Non-pigmented ciliary epithelial cell (primary cell): ENCODE measurements at places on chromosomes 4 and X.

DNA sequence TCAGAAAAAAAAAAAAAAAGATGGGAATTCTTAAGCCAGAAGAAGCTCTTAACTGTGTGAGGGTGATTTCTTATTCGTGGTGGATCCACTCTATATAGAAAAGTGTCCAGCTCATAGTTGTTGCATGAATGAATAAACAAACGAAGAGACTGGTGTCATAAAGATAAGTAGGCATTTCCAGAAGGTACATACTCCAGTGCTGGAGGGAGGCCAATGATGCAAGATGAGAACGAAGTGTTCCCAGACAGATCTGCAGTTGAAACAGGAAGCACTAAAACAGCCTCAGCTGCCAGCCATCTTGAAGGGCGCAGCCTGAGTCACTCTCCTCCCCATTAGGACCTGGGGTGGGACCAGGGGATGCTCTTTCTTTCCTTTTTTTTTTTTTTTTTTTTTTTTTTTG lies 47.4 kb upstream of the HOPX start:
- peak; percentile 84 for DNase-seq

GRCh38 chrX:30039768-30040167 lies 175.6 kb upstream of the MAGEB2 start:
- no peak for DNase-seq

DNA sequence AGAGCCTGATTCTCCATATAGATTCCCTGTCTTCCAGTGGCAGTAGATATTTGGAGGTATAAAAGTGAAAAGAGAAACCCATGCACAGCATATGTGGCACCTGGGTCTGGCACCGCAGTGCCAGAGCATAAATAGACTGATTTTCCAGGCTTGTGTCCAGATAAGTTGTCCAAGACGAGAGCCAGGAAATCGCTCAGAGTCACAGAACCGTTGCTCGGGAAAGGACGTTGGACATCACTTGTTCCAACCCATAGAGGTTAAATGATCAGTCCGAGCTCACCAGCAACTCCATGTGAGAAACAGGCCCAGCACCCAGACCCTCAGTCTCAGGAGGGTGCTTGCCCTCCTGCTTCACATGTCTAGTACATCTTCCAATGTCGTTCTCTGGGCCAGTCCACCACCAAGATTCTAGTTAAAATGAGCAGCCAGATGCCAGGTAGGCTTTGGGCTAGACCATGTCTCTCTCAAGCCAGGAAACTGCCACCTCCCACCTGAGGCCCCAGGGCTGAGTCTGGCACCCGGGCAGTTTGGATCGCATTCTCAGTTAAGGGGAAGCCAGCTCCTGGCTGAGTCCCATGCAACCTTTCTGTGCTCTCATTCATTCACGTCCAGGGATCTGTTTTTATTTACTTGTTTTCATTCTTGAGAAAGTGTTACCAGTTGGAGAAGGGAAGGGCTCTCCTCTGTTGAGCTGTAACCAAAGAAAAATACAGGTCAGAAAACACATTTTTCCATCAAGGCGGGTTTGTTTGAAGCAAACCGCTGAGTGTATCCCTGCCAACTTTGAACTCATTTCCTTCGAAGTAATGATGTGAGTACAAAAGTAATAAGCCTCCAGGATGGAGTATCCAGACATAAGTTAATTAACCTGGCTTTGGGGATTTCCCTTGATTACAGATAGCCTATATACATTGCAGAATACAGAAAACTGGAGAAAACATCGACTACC lies 91.7 kb downstream of the PHOX2B start:
- no peak for DNase-seq

DNA sequence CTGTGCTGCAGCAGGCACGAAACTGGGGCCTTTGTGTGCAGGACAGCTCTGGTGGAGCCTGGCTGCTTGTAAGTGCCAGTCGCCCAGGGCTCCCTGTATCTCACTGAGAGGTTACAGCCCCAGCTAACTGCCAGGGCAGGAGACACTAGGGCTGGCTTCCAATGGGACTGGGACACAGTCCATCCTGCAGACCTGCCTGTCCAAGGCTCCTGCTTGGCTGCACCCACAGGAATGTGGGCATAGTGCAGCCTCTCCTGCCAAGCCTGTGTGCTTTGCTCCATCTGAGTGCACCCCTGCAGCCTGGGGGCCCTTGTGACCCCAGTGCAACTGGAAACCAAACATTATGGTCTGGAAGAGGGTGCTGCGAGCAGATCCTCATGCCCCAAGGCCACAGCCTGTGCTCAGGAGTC lies 144.0 kb downstream of the ADAM29 start:
- DNase-seq: no peak

- no peak for DNase-seq
These were observed 3.0 kb upstream of the HGFAC start for GRCh38 chr4:3438847-3439180.

DNA sequence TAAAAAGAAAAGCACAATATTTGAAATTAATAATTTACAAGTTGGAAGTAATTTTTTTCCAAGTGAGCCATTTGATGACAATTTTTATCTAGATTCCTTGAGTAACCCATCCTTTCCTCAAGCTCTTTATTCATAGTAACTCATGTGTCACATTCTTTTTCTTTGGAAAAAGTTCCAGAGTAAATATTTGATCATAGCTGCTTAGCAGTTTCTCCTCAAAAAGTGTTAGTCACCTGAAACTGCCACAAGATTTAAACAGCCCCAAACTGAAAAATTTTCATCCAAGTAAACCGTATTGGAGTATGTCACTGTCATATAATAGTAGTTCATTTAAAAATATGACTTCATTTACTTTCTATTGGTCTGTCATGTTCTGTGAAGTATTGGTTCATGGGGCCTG lies 94.6 kb upstream of the CASK start:
- DNase-seq: no peak

DNA sequence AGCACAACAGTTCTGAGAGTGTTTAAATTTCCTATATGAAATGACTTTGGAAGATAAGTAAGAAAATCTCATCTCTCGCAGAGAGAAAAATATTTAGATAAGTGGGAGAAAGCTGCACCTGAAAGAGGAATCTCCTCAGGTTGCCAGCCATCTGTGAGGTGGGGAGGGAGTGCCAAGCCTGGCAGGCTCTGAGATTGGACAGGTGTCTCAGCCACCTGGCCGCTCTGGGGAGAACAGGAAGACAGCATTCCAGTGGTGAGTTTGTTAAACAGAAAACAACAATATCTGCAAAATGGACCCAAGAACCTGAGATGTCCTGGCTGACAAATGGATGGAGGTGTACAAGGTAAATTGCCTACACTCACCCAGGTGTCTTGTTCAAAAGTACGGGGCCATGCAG lies 31.3 kb downstream of the EMCN start:
- no peak for DNase-seq

GRCh38 chr4:53101191-53101581 lies 239.1 kb downstream of the RASL11B start:
- DNase-seq: peak; percentile 71

- no peak for DNase-seq
These were observed 21.8 kb downstream of the ANK2 start for GRCh38 chr4:113071274-113071673.

- peak; percentile 49 for DNase-seq
These were observed 255.3 kb downstream of the RAPGEF2 start for GRCh38 chr4:159358226-159358625.
